ENCODE measurements at places on chromosomes 5 and 9. TPM values are rescaled to one million over a fixed set of nuclear protein-coding genes. Genes with fewer than 3 reads are reported as not detected.

The QRFP gene
- total RNA-seq, result not detected

- peaks cover 40% of the 10 kb centered on the region for H3K4me1 ChIP-seq
- peaks cover 6% of the 10 kb centered on the region for H3K36me3 ChIP-seq
- no peak for DNase-seq
- H3K27ac ChIP-seq, result no peak overlapping the region
- H3K27me3 ChIP-seq, result no peaks in the 10 kb centered on the region
These were observed 10.1 kb downstream of the IRF1 start for GRCh38 chr5:132480546-132480892.

DNA sequence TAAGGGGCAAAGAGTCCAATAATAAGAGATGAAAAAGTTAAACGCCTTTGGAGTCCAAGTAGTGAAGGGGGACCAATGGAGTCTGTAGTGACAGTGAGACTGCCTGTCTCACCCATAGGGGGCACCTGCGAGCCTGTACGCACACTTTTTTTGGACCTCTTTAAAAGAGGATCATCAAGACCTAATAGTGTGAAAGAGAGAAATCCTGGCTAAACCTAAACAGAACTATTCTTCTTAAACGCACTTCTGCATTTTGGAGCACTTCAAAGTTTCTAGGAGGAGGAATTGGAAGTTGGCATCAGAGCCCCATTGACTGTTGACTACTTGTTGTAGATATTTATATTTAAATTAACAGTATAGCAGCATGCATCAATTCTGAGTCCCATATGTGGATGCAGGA is 636.1 kb upstream of the KLF4 start:
- no peak overlapping the region for H3K4me3 ChIP-seq
- H3K36me3 ChIP-seq, result no peaks in the 10 kb centered on the region
- no peaks in the 10 kb centered on the region for H3K4me1 ChIP-seq
- no peaks in the 10 kb centered on the region for H3K27me3 ChIP-seq

The CCNI2 gene
- not detected for total RNA-seq

DNA sequence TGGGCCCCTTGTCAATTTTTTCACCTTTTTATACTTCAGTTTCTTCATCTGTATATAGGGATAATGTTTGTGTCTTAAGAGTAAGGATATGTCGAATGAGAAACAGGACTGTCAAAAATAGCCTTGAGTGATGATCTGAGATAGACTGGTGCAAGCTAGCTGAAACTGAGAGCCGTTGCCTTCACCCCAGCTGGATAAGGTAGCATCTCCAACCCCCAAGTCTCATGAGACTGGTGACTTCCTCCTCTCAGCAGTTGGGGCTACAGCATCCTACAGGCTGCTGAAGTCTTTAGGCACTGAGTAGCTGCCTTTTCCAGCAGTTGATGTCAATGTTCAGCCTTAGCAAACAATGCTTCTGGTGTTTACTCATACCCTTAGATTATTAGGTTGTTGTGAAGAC is 330.2 kb downstream of the OSTF1 start:
- no peaks in the 10 kb centered on the region for H3K36me3 ChIP-seq
- H3K4me3 ChIP-seq, result no peak overlapping the region
- H3K27ac ChIP-seq, result no peak overlapping the region
- DNase-seq, result no peak

DNA sequence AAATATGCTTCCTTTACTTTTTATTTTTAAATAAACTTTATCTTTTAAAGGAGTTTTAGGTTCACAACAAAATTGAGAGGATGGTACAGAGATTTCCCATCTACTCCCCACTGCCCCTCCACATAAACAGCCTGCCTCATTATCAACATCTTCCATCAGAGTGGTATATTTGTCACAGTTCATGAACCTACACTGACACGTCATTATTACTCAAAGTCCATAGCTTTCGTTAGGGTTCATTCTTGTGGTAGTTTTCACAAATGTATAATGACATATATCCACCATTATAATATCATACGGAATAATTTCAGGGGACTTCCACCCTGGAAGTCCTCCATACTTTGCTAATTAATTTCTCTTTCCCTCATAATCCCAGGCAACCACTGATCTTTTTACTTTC is 204.9 kb downstream of the SMARCA2 start:
- H3K4me3 ChIP-seq, result no peak overlapping the region
- no peaks in the 10 kb centered on the region for H3K4me1 ChIP-seq
- no peaks in the 10 kb centered on the region for H3K36me3 ChIP-seq
- H3K27me3 ChIP-seq, result no peaks in the 10 kb centered on the region

The POU4F3 gene
- not detected for total RNA-seq

The EXD3 gene
- total RNA-seq, result 35.6 TPM

The TAF11L5 gene
- total RNA-seq, result not detected

DNA sequence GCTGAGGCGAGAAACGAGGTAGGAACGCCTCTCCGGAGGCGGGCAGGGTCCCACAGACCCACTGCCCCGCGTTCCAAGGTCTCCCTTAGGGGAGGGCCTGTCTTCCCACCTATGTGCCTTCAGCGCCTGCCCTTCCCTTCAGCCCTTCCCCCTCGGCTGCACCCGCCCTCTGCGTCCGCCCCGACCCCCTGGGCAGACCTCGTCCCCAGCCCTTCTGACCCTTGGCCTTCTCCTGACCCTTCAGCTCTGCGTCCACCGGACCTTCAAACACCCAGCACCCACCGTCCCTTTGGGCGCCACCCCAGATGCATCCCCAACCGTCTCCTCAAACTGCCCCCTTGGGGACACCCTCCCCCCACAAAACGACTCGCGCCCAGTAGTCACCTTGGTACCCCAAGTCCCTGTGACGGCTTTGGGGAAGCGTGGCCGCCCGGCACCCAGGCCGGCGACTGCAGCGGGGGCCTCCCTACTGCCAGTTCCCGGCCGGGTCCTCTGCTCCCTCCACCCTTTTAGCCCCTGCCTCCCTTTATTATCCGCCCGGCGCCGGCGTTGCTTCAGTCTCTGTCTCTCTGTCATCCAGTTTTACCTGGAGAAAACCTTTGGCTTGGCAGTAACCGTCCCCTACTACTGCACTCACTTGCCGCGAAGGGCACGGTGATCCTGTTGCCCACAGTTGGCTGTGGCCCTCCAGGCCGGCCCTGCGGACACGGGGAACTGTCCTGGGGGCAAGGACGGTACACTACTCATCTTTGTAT is 421 bp downstream of the RUSC2 start:
- no peak for DNase-seq
- H3K27ac ChIP-seq, result peak overlapping the region; percentile 95
- no peaks in the 10 kb centered on the region for H3K27me3 ChIP-seq
- no peaks in the 10 kb centered on the region for H3K36me3 ChIP-seq
- peak overlapping the region; percentile 92 for H3K4me3 ChIP-seq

DNA sequence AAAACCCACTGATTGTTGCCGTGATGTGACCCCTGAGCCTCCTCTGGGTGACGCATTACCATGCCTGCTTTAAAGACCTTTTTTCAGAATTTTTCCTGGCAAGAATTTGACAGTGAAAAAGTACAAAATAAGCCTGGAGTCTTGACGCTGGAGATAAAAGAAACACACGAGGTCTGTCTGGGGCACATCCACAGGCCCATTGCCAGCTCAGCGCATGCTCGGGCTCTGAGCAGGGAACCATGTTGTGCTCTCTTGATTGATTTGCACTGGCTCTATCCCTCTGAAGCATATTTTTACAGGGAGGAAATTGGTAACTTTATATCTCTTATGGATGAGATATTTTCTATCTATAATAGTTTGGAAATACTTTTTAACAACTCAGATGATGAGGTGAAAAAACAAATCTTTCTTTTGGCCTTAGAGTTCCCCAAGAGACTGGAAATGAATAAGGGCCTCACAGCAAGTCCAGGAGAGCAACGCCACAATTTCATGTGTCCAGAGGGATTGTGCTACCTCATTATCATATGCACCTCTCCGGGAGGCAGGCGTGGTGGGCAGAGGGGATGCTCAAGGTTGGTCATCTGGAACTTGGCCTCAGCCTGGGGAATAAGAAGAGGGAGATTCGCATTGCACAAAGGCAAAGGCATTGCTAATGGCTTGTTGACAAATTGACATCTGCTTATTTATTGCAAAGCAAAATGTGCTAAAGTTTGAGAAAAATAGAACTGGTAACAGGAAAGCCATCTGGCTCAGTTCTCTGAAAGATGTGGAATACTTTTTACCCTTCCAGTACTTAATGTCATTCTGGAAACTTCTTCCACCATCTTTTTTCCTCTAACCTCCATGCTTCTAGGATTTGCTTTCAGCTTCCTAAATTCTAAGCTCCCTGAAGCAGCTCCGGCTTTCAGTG is 183.8 kb downstream of the PJA2 start:
- H3K4me1 ChIP-seq, result no peaks in the 10 kb centered on the region
- H3K4me3 ChIP-seq, result no peak overlapping the region
- H3K36me3 ChIP-seq, result no peaks in the 10 kb centered on the region
- DNase-seq, result no peak
- H3K27ac ChIP-seq, result no peak overlapping the region

DNA sequence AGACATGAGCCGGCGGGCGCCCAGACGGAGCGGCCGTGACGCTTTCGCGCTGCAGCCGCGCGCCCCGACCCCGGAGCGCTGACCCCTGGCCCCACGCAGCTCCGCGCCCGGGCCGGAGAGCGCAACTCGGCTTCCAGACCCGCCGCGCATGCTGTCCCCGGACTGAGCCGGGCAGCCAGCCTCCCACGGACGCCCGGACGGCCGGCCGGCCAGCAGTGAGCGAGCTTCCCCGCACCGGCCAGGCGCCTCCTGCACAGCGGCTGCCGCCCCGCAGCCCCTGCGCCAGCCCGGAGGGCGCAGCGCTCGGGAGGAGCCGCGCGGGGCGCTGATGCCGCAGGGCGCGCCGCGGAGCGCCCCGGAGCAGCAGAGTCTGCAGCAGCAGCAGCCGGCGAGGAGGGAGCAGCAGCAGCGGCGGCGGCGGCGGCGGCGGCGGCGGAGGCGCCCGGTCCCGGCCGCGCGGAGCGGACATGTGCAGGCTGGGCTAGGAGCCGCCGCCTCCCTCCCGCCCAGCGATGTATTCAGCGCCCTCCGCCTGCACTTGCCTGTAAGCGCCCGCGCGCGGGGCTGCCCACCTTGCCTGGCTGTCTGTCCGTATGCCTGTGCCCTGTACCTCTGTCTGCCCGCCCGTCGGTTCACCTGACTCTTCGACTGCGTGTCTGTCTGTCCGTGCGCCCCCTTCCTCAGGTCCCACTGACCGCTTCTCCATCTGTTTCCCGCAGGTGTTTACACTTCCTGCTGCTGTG is 412 bp downstream of the FGF18 start:
- peak overlapping the region; percentile 45 for H3K4me3 ChIP-seq
- H3K27me3 ChIP-seq, result peaks cover 4% of the 10 kb centered on the region
- no peak overlapping the region for H3K27ac ChIP-seq

GRCh38 chr9:7375013-7375511 is 424.5 kb downstream of the DMAC1 start:
- DNase-seq, result no peak
- H3K4me3 ChIP-seq, result no peak overlapping the region
- no peaks in the 10 kb centered on the region for H3K27me3 ChIP-seq
- no peak overlapping the region for H3K27ac ChIP-seq
- H3K36me3 ChIP-seq, result no peaks in the 10 kb centered on the region

DNA sequence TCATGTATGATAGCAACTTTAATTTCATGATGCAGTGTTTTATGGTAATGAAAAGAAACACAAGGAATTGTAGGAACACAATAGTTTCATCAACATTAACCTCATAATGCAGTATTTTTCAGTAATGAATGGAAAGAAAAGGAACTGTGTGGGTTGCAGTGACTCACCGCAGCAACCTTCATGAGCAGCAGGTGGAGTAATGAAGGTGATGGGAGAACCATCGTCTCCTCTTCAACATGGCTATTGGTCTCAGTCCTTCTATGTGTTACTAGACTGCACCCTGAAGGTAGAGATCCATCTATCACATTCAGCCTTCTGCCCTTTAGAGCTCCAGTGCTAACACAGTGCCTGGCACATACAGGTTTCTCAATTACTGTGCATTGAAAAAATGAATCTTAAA is 58.0 kb downstream of the TMEM215 start:
- DNase-seq, result no peak
- H3K4me1 ChIP-seq, result no peaks in the 10 kb centered on the region
- no peak overlapping the region for H3K4me3 ChIP-seq
- H3K27me3 ChIP-seq, result no peaks in the 10 kb centered on the region
- no peak overlapping the region for H3K27ac ChIP-seq
- H3K36me3 ChIP-seq, result no peaks in the 10 kb centered on the region

DNA sequence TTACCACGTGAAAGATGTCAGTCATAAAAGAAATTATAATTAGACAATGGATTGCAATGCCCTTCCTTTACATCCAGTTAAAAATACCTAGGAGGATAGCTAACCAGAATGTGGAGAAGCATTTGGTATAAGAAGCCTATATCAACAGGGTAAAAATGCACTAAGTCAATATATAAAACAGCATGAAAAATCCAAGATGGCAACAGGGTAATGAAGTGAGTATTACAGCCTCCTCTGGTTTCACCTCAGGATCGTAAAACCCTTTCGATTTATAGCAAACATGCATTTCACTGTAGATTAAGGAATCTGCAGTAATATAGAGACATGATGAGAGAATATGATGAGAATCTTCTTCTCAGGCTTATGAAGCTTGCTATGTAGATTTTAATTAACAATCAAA is 999.3 kb downstream of the NR2F1-AS1 start:
- DNase-seq, result no peak
- H3K4me1 ChIP-seq, result no peaks in the 10 kb centered on the region
- H3K4me3 ChIP-seq, result no peak overlapping the region
- no peaks in the 10 kb centered on the region for H3K36me3 ChIP-seq
- H3K27me3 ChIP-seq, result no peaks in the 10 kb centered on the region

- H3K36me3 ChIP-seq, result no peaks in the 10 kb centered on the region
- H3K4me3 ChIP-seq, result peak overlapping the region; percentile 59
- DNase-seq, result no peak
- H3K27me3 ChIP-seq, result no peaks in the 10 kb centered on the region
- peaks cover 31% of the 10 kb centered on the region for H3K4me1 ChIP-seq
These were observed 729 bp upstream of the RORB start for GRCh38 chr9:74496406-74496805.

GRCh38 chr9:35180801-35181200 is 19.0 kb downstream of the UNC13B start:
- no peaks in the 10 kb centered on the region for H3K27me3 ChIP-seq
- DNase-seq, result no peak
- no peaks in the 10 kb centered on the region for H3K4me1 ChIP-seq
- H3K36me3 ChIP-seq, result no peaks in the 10 kb centered on the region
- H3K27ac ChIP-seq, result no peak overlapping the region
- no peak overlapping the region for H3K4me3 ChIP-seq

DNA sequence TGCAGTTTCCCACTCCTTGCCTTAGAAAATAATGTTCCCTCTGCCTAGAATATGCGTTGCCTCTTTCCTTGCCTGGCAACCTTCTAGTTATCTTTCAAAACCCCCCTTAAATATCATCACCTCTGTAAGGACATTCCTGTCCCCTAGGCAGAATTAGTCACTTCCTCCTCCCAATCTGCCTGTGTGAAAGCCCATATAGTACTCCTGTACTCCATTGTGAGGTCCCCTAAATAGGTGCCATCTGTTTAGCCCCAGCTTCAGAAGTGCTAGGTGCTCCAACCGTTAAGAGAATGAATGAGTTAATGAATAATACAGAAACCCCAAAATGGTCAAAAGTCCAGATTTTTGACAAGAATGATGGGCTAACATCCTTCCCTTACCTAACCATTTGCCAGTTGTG is 181.4 kb downstream of the GDNF start:
- H3K36me3 ChIP-seq, result no peaks in the 10 kb centered on the region
- no peaks in the 10 kb centered on the region for H3K4me1 ChIP-seq
- H3K27me3 ChIP-seq, result no peaks in the 10 kb centered on the region
- H3K4me3 ChIP-seq, result no peak overlapping the region
- no peak overlapping the region for H3K27ac ChIP-seq
- DNase-seq, result no peak

GRCh38 chr5:131488463-131488862 is 146.6 kb downstream of the RAPGEF6 start:
- DNase-seq, result no peak
- no peak overlapping the region for H3K27ac ChIP-seq
- H3K4me3 ChIP-seq, result no peak overlapping the region
- H3K27me3 ChIP-seq, result no peaks in the 10 kb centered on the region
- no peaks in the 10 kb centered on the region for H3K36me3 ChIP-seq

GRCh38 chr5:88824892-88825583 is 57.9 kb downstream of the MEF2C start:
- no peak overlapping the region for H3K4me3 ChIP-seq
- H3K27me3 ChIP-seq, result no peaks in the 10 kb centered on the region
- no peak for DNase-seq
- H3K4me1 ChIP-seq, result no peaks in the 10 kb centered on the region
